H54 (cell line): ENCODE measurements at places on chromosomes 1 and 21.
A peak's percentile ranks its signal among the peaks of the same experiment; 100 is the strongest.

DNA sequence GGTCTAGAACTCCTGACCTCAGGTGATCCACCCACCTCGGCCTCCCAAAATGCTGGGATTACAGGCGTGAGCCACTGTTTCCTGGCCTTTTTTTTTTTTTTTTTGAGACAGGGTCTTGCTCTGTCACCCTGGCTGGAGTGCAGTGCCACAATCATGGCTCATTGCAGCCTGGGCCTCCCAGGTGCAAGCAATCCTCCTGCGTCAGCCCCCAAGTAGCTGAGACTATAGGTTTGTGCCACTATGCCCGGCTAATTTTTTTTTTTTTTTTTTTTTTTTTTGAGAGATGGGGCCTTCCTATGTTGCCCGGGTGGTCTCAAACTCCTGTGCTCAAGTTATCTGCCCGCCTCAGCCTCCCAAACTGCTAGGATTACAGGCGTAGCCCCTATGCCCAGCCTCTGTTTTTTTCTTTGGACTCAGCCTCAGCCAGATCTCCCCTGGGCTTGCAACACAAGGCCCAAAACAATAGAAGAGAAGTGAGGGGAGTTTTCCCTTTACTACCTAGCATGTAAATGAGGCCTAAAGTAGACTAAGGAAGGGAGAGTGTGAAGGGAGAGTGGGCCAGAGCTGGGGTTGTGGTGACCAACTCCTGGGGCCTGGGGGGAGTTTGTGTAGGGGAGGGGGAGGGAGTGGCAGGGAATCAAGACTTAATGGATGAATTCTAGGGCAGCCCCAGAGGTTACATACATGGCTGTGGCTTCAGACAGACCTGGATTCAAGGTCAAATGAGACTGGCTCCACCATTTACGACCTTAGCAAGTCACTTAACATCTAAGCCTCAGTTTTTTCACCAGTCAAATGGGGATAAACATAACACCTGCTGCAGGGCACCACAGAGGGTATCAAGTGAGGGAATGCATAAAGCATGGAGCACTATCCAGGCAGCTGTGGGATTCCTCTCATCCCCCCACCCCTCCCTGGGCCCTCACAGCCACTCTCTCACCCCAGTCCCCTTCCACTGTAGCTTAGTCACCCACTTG, 1.6 kb upstream of the CD52 start:
- no peak for DNase-seq

DNA sequence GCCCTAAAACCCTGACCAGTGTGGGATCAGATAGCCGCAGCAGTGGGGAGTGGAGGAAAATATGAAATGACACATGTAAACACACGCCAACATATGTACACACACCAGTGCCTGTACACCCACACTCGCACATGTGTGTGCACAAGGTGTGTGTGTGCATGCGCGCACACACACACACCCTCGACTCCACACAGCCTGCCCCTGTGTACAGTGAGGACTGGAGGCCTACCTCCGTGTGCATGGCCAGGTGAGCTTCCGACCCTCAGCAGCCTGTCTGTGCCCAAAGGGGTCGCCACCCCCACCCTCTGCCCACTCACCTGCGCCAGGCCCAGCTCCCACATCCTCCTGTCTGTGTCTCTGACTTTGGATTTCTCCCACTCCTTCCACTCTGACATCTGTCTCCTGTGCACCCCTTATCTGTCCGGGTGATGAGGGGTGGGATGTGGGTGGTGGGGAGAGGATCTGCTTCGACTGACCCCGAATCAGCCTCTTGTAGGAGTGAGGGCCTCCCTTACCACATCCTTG, 31.7 kb downstream of the CITED4 start:
- DNase-seq, result no peak

- DNase-seq, result no peak
These were observed 150.1 kb downstream of the PBX1 start for GRCh38 chr1:164709126-164709525.

DNA sequence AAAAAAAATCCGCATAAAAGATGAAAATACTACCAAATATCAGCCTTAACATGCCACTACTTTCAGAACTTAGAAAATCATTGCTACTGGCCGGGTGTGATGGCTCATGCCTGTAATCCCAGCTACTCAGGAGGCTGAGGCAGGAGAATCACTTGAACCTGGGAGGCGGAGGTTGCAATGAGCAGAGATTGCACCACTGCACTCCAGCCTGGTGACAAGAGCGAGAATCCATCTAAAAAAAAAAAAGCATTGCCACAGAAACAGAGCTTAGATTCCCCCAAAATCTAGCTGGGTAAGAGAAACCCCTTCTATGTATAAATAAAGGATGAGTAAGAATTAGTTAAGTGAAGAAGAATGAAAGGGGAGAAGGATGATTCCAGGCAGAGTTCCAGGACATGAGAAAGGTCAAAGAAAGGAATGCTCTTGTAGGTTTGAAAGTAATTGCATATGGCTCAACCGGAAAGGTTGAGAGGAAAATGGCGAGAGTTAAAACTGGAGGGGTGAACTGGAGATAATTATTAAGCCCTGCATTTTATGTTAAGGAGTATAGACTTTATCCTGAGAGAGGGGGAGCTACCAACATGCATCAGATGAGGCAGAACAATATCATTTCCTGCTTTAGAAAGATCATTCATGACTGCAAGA, 19.7 kb upstream of the NRDC start:
- no peak for DNase-seq

GRCh38 chr1:40622936-40623629, 42.4 kb downstream of the RIMS3 start:
- DNase-seq, result no peak

GRCh38 chr1:54607821-54608565, 15.3 kb downstream of the FAM151A start:
- no peak for DNase-seq

GRCh38 chr1:153842006-153842471, 66.8 kb downstream of the SLC27A3 start:
- DNase-seq, result no peak

DNA sequence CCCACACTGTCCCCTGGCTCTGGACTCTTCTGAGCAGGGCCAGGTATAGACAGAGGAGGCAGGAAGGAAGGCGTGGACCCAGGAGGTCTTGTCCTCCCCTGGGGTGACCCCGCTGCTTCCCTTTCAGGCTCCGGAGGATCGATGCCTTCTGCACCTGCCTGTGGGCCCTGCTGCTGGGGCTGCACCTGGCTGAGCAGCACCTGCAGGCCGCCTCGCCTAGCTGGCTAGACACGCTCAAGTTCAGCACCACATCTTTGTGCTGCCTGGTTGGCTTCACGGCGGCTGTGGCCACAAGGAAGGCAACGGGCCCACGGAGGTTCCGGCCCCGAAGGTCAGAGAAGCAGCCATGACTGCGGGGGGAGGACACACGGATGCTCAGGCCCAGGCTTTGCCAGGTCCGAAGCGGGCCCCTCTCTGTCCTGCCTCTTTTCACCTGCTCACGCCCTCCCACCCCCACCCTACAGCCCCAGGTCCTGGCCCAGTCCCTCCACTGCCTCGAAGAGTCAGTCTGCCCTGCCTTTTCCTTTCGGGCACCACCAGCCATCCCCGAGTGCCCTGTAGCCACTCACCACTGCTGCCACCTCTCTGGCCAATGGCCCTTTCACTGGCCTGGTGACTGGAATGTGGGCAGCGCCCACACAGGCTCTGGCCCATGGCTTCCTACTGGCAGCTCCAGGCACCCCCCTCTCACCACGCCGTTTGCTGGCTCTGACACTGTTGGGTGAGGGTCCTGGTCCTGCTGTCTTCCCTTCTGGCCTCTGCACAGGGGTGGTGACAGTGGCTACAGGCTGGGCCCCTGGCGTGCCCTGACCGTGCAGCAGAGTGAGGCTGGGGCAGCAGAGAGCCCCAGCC, 13.5 kb downstream of the TMEM201 start:
- DNase-seq, result no peak

DNA sequence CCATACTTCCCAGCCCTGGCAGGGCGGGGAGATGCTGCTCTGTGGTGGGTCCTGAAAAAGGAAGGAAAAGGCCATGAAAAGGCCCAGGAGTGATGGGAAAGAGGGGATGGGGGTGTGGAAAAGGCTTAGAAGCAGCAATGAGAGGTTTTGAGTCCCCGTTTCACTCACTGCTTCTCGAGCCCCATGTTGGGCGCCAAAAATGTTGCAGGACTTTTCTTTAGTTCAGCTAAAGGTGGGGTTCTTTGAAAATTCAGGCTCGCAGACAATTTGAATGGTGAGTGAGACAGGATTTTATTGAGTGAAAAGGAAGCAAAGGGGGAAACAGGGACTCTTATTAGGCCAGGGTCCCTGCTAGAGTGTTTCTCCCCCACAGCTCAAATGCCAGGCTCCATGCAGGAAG, 93.1 kb downstream of the MRPS6 start:
- no peak for DNase-seq

- DNase-seq, result no peak
These were observed 5.7 kb downstream of the SMG5 start for GRCh38 chr1:156276966-156277381.

DNA sequence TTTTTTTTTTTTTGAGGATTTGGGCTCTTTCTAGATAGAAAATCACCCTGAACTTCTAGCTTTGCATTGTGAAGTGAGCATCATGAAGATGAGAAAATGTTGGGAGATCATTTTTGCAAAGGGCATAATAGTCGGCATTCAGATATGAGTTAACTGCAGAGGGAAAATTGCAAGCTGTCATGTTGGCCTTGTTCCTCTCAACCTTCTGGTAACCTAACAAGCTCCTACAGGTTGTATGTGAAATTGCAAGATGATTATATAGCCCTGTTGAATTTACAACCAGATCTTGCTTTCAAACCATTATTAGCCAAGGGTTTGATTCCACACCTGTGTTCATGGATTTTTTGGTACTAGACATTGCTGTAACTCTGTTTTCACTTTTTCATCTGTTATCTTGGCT, 2.2 kb downstream of the ELOA start:
- DNase-seq, result peak; percentile 28

- no peak for DNase-seq
These were observed 7.0 kb downstream of the KDM5B start for GRCh38 chr1:202801175-202801574.

- DNase-seq, result no peak
These were observed 7.4 kb downstream of the NBPF3 start for GRCh38 chr1:21447311-21447710.

- no peak for DNase-seq
These were observed 100.8 kb downstream of the PLPPR4 start for GRCh38 chr1:99365141-99365540.

DNA sequence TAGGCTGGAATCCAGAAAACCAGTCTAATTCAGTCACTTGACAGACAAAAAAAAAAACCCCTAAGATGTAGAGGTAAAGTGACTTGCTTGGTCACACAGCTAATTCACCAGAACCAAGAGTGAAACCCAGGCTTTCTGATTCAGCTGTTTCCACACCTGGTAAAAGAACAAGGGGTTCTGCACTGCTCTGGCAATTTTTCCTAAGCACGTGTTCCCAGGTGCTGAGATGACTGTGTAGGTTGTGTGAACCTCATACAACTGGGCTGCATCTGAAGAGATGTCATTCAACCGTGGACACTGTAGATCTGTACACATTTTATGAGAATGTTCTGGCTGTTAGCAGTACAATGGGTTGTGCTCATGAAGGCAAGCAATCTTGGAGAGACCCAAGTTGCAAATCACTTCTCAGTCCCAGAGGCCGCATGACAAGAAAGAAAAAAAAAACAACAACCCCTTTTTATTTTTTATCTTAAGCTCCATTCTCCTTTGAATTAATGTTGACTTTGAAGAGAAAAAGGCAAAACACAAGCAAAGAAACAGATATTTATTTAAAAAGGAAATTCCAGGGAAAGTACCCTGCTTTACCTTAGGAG, 95.4 kb downstream of the INTS7 start:
- DNase-seq, result no peak

- no peak for DNase-seq
These were observed 450 bp downstream of the SDE2 start for GRCh38 chr1:225998560-225999226.

DNA sequence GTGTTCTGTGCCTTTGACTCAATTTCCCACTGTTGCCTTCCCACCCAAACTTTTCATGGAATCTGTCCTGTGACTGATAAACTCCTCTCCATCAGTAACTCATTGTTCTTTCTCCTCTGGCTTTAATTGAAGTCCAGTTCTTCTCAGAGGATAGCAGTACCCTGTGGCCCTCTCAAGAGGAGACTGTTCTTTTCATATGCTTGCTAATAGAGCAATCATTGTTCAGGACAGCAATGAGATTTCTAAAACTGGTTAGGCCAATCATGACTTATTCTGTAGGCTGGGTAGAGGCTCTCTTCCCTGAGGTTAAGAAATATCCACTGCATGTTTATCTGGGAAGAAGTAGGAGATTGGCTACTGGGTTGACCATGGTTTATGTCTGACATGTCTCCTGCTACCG, 98.8 kb downstream of the CHD1L start:
- no peak for DNase-seq

DNA sequence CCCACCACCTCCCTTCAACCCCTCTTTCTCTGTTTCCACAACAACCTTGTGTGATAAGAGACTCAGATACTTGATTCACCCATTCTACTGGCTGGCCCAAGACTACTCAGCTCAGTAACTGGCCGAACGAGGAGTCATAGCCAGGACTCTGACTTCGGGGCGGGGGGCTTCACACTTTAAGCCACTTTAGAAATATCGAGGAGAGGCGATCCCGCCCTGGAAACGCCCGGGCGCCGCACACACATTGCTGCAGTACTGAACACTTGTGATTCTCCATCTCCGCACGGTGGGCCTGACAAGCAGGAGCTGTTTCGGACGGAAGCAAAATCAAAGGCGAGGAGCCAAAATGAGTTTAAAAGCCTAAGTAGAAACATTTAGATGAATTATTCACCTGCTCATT, 182.1 kb downstream of the NPHP4 start:
- DNase-seq, result no peak
